ENCODE measurements at places on chromosomes 1 and 21. TPM values are rescaled to one million over a fixed set of nuclear protein-coding genes. Genes with fewer than 3 reads are reported as not detected.

- DNase-seq, result no peak
Observed at GRCh38 chr1:184176058-184176457, 124.5 kb downstream of the TSEN15 start.

- DNase-seq, result no peak
Observed at GRCh38 chr1:163346326-163346870, 24.6 kb downstream of the NUF2 start.

KRTAP21-2 gene
- not detected for total RNA-seq

GJA8 gene
- total RNA-seq, result not detected

- no peak for DNase-seq
Observed at GRCh38 chr1:18440385-18441226, 40.1 kb upstream of the KLHDC7A start.

KCNT2 gene
- total RNA-seq, result 7.3 TPM

- no peak for DNase-seq
Observed at GRCh38 chr1:70348399-70349165, 5.9 kb downstream of the ANKRD13C start.

- no peak for DNase-seq
Observed at GRCh38 chr1:89068291-89068690, 3.3 kb upstream of the GBP1 start.

DNA sequence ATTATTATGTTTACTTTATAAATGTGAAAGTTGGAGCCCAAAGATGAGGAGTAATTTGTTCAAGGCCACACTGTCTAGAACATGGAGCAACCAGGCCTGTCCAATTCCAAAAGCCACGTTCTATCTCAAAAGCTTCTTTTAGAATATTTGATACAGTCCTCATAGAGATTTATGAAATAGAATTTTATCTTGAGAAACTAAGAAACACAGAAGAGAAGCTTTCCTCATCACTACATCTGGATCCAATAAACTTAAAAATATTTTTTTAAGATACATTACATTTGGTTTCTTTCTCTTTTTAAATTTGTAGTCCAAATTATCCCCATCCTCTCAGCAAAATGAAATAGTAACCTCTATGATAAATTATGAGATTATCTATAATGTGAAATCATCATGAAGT lies 58.9 kb downstream of the DDAH1 start:
- no peak for DNase-seq

TUT4 gene
- total RNA-seq, result 32.7 TPM

DNA sequence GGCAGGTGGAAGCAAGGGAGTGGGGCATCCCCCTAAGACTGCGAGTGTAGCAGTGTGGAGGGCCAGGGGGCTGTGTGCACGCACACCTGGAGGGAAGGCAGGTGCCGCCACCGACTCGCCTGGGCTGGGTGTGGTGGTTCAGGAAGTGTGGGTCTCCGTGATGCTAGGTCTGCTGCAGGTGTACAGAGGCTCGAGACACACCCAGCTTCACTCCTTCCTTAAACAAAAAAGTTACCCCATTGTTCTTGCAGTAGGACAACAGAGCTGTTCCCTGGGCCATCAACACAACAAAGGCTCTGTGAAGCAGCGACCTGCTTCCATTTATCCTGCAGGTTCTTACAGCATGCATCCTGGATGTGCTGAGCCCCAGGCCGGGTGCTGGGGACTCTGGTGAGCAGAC lies 100.4 kb upstream of the TMEM51 start:
- DNase-seq, result no peak

CAMK1G gene
- 0.31 TPM for total RNA-seq
